Bone marrow (tissue), 2 donors: ENCODE measurements at places on chromosomes 5 and 9.

- peak; percentile 97 for DNase-seq
Measured at GRCh38 chr9:20508242-20508641, 114.1 kb downstream of the MLLT3 start.

GRCh38 chr5:124651663-124652513 lies 94.6 kb downstream of the ZNF608 start:
- peak; percentile 88 for DNase-seq

DNA sequence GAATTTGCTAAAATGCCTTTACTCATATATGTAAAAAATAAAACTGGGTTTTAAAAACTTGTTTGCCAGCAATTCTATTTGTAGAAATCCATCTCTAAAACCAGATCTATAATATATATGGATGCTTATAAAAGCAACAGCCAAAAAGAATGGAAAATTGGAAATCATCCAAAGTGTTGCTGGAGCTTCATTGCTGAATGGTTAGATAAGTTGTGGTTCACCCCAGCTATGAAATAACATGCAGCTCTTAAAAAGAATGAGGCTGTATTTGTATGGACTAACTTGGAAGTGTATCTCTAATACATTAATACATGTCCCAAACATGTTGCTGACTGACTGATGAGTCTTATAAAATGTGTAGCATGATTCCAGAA lies 76.2 kb downstream of the STK10 start:
- DNase-seq: no peak

DNA sequence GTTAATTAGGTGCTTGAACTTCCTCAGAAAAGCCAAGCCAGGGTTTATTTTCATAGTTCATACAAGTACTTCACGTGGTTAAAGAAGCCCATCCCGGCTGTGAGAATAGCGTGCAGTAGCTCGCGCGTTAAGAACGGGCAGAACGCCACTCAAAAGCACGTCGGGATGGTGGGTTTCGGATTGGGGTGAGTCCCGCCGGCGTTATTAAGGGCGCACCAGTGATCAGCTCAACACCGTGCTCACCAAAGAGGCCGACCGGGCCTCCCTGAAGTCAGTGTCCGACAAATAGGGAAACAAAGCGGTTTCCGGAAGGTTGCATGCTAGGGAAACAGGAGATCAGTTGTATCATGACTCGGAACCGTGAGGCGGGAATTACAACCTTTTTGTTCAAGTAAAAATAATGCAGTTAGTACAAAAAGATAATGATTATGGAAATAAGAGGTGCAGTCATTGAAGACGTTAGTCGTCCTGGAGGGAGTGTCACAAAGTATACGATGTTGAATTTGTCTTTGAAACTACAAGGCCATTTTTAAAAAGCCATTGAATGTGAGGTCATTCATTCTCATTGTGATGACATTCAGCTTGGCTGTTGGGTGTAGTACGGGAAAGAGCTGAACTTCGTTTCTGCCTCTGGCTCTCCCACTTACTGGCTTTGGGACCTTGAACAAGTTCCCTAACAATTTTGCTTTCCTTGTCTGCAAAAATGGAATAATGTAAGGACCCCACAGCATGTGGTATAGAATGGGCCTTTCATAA lies 992 bp downstream of the SETD9 start:
- peak; percentile 88 for DNase-seq

GRCh38 chr9:114784721-114785279 lies 21.0 kb downstream of the TNFSF15 start:
- DNase-seq: no peak

GRCh38 chr5:10268100-10268499 lies 18.0 kb downstream of the CCT5 start:
- DNase-seq: no peak

DNA sequence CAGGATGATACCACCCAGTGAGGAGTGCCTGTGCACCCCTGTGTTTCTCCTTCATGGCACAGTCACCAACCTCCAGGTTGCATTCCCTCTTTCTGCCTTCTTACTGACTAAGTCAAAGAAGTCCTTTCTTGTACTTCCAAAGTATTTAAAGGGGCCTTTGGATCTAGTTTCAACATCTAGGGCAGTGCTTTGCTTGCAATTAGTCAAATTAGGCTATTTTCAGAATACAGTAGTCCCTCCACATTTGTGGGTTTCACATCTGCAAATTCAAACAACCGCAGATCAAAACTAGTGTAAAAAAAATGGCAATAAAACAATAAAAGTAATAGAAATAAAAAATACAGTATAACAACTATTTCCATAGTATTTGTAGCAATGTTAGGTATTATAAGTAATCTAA lies 333.9 kb upstream of the SEMA6A start:
- no peak for DNase-seq

DNA sequence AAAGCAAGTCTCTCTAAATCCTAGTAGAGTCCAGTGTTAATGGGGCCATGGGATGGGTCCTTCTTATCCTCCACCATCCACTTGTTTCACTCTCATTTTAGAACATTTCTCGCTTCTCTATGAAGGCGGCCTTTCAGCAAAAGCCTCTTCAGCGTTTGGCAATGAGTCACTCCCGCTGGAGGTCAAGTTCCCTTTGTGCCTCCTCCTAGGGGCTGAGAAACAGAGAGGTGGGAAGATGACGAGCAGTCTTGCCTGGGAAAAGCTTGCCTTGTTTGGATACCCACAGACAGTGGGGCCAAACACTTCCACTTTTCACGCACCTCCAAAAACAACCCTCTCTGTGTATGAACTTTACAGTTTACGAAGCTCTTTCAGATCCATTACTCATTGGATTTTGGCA lies 168.8 kb downstream of the GABBR2 start:
- DNase-seq: no peak

DNA sequence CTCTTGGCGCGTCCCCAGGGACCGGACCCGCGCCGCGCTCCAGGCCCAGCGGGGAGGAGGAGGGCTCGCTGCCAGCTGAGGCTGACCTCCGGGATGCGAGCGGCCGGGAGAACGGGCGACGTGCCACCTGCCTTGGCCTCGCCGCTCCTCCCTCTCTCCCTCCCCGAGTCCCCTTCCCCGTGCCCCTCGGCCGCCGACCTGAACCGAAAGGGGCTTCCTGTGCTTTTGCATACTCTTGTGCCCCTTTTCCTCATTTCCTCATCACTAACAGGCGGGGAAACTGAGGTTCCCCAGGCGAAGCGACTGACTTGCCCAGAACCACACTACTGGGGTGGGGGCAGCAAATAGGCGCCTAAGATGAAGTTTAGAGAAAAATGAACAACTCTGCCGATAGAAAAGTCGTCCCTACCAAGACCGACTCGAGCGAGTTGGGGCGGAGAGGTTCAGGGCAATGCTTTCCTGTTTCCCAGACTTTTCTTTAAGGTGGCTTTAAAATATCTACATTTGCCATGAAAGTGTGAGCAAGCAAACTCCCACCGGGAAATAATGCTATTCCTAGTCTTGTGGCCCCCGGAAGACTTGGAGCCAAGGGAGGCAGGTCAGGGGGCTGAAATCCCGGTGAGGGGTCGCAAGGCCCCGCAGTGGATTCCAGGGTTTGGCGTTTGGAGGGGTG lies 580 bp upstream of the DUSP1 start:
- DNase-seq: no peak

DNA sequence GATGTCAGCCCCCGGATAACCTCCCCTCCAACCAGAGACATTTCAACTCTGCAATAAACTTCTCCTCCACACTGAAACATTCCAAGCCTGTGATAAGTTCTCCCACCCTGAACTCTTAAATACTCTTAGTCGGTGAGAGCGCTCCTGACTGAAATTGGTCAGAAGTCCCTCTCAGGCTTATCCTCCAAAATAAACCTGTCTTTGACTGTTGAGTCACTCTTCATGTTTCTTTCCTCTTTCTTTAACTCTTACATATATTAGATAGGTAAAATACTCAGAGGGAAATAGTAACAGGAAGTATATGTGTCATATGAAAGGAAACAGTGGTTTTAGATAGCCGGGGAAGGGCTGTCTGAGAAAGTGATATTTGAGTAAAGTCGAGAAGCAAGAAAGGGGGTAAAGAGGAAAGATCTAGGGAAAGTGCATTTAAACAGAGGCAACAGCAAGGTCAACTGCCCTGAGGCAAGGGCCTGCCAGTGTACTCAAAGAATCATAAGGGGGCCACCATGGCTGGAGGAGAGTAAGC lies 11.0 kb upstream of the FAM81B start:
- no peak for DNase-seq

- no peak for DNase-seq
Measured at GRCh38 chr5:39783756-39784421, 359.1 kb upstream of the DAB2 start.

- DNase-seq: no peak
Measured at GRCh38 chr5:67652201-67652600, 455.6 kb upstream of the CD180 start.

DNA sequence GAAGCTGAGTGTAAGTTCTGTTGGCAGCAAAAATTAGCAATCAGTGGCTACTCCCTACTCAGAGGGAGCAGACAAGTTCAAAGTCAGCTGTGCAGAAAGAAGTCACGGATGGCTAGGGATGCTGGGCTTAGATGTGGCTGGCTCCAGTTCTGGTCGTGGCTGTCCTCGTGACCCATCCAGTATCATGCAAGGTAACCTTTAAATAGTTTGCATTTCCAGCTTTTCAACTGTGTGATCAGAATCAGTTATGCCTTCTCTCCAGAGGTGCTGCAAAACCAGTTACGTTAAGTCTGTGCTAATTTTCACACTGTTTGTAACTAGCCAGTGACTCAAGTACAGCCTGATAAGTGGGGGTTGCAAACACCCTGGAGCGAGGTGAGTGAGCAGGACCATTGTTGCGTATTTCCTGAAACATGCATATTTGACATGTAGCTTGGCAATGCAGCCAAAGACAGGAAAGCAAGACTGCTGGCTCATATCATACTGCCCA lies 302.4 kb downstream of the ATPSCKMT start:
- DNase-seq: no peak

DNA sequence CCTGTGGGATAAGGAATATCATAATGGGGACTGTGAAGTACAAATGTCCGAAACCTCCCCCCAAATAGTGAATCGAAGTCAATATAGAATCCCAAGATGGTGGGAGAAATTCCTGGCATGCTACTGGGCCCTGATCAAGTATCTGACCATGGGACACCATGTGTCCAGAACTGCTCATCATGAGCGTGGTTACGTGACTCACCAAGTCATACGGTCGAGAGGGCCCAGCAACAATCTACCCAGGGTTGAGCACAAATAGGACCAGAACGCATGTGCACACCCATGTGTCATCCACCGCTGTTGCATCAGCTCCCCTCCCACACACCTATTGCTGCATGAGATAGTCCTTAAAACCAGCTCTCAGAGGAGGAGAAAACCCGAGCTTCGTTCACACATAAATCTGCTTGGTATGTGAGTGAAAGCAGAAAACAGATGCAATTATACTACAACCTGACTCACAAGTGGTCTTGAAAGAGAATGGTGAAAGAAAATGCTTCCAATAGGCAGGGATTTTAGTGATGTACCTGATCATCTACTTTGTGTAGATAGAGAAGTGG lies 353.2 kb downstream of the CWC27 start:
- no peak for DNase-seq

GRCh38 chr9:72997387-72997995 lies 44.6 kb upstream of the ALDH1A1 start:
- peak; percentile 31 for DNase-seq

DNA sequence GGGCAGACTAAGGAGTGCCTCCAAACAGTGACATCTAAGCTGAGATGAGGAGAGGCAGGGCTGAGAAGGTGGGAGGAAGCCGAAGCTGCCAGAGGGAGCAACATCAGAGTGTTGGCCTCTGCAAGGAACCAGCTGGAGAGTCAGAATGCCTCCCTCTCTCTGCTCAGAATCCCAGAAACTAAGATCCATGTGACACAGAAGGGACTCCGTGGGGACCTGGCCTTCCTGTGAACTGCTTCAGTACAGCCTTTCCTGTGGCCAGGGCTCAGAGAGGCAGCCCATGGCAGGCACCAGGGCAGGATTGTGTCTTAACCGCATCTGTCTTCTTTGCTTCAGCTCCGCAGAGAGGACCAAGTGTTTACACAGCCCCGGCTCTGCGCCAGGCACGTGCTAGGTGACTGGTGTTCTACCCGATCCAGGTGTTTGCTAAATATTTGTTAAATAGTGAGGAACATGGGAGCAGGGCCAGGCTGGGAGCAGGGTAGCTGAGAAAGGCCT lies 33.5 kb downstream of the KCNMB1 start:
- no peak for DNase-seq

DNA sequence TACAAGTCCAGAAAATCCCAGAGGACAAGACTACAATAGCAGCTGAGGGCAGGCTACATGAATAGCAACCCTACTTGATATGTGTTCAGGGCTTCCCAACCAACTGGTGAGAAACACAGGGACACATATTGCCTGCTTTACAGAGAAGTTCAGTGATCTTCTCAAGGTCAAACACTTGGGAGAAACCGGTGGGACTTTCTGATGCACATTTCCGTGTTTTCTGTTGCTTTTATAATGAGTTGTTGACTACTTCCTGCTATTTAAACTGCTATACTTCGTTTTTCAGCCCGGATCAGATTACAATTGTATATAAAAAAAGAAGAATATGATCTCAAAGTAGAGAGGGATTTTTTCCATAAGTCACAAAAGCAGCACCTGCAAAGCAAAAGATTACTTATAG lies 175.1 kb downstream of the SNX18 start:
- no peak for DNase-seq

- DNase-seq: no peak
Measured at GRCh38 chr5:51225789-51226742, 157.2 kb upstream of the ISL1 start.

DNA sequence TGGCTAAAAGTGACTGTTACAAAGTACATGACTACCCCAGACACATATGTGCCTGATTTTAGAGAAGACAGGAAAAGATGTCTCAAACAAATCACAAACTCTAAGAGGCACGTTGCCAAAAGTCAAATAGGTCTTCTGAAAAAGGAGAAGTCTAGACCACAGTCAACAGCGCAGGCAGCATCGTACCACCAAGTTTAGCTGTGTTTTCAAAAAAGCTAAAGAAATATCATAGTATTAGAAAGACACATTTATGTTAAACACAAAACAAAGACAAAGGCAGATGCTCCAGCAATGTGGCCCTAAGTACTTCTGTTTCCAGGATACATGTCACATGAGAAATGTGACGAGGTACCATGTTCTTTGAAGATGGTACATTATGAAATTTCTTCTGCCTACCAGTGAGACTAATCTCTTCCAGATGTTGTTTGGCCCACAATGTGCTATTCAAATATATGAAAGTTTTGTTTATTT lies 43.5 kb downstream of the LPAR1 start:
- DNase-seq: no peak
